ENCODE measurements at places on chromosomes 16 and 17.

- no peaks in the 10 kb centered on the region for H3K36me3 ChIP-seq
- no peaks in the 10 kb centered on the region for H3K4me1 ChIP-seq
- H3K27ac ChIP-seq = no peak overlapping the region
- DNase-seq = no peak
Measured at GRCh38 chr16:58293449-58293848, 1.4 kb downstream of the PRSS54 start.

GRCh38 chr17:13419676-13420075 is 182.1 kb downstream of the HS3ST3A1 start:
- no peak overlapping the region for H3K27ac ChIP-seq
- no peak for DNase-seq
- no peaks in the 10 kb centered on the region for H3K4me1 ChIP-seq
- H3K27me3 ChIP-seq = no peaks in the 10 kb centered on the region
- no peak overlapping the region for H3K4me3 ChIP-seq

DNA sequence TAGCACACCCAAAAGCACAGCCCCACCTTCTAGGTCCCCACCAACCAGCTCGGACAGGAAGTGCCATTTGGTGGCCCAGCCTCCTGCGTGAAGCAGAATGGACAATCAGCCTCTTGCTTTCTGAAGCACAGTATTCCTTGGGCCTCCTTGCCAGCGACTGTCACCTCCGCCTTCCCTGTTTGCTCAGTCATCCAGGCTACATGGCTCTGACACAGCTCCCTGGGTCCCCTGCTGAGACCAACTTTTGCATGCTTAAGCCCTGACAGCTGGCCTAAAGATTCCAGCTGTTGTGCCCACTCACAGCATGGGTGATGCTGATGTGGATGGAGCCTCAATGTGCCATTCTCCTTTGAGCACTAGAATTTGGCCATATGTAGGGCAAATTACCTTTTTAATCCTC is 4.5 kb upstream of the CACNG5 start:
- H3K27me3 ChIP-seq = peaks cover 55% of the 10 kb centered on the region
- H3K4me3 ChIP-seq = no peak overlapping the region
- DNase-seq = no peak
- no peak overlapping the region for H3K27ac ChIP-seq
- no peaks in the 10 kb centered on the region for H3K36me3 ChIP-seq
- H3K4me1 ChIP-seq = no peaks in the 10 kb centered on the region

- H3K36me3 ChIP-seq = no peaks in the 10 kb centered on the region
- H3K27me3 ChIP-seq = peaks cover 32% of the 10 kb centered on the region
- DNase-seq = no peak
Measured at GRCh38 chr17:55530064-55530463, 18.8 kb upstream of the SMIM36 start.

GRCh38 chr16:1960665-1961630 is 1.6 kb downstream of the NDUFB10 start:
- H3K4me1 ChIP-seq = peaks cover 50% of the 10 kb centered on the region
- H3K27ac ChIP-seq = peak overlapping the region; percentile 94
- peak; percentile 74 for DNase-seq

DNA sequence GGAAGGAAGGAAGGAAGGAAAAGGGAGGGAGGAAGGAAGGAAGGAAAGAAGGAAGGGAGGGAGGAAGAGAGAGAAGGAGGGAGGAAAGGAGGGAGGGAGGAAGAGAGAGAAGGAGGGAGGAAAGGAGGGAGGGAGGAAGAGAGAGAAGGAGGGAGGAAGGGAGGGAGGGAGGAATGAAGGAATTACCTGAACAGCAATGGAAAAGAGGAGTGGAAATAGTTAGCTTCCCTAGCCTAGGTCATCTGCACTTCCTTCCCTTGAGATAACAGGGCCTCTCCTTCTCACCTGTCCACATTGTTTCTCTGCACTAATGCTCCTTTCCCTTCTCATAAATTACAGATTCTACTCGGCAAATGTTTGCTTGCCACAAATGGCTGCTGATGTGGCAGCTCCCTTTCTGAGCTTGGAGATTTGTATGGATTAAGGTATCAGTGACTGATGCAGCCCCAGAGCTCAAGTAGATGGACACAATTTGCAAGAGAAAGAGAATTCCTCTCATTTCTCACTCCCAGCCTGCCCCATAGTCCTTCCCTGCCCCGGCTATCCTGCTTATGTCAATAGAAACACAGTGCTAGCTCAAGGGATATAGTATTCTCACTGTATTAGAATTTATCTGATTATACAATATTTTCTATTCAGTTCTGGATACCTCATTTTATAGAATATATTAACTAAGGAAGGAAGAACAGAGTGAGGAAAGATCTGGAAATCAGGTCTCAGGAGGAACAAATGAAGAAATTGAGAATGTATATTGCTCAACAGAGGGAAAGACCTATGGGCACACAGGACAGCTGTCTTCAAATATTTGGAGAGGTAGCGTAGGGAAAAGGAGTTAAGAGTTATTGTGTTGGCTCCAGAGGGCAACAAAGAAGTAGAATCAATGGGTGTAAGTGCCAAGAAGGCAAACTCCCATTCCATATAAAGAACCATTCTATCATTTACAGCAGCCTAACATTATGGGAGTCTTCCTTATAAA is 14.6 kb downstream of the HOXB1 start:
- no peak overlapping the region for H3K4me3 ChIP-seq
- H3K27me3 ChIP-seq = peaks cover 49% of the 10 kb centered on the region
- DNase-seq = no peak

- H3K27ac ChIP-seq = no peak overlapping the region
- DNase-seq = no peak
- H3K4me3 ChIP-seq = no peak overlapping the region
Measured at GRCh38 chr17:12673788-12674187, 8.1 kb downstream of the MYOCD start.

DNA sequence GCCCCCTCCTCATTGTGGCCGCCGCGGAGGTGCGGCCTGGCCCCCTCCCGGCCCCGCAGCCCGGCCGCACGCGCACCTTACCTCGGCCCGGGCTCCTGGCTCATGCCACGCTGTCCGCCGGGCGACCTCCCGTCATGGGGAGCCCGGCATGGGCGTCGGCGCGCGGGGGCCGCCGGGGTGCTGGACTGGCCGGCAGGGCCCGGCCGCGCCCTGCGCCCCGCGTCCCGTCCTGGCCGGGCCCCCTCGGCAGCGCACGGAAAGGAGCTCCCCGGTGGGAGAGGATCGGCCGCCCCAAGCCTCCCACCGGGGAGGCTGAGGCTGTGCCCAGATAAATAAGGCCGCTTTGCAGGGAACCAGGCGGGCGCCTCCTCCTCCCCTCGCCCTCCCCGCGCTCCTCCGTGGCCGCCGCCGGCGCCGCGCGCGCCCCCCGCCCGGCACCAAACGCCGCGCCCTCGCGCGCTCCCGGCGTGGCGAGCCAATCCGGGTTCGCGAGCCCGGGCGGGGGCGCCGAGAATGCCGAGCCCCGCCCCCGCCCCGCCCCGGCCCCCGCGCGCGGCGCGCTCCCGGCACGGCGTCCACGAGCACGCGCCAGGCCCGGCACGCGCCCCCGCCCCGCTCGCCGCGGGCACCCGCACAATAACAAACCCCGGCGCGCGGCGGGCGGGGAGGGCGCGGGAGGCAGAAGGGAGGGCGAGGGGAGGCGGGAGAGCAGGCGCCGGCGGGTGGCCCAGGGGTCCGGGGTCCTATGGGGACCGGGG is at the start of gene FBXL16:
TSS of gene FBXL16 (minus strand) at position 371 of the 758 bp plus-strand sequence. CDS start 8,396 bp downstream, outside the sequence.
- DNase-seq = no peak
- H3K27me3 ChIP-seq = peaks cover 68% of the 10 kb centered on the region
- no peaks in the 10 kb centered on the region for H3K36me3 ChIP-seq
- no peaks in the 10 kb centered on the region for H3K4me1 ChIP-seq
- no peak within 1 kb of the TSS for H3K4me3 ChIP-seq

DNA sequence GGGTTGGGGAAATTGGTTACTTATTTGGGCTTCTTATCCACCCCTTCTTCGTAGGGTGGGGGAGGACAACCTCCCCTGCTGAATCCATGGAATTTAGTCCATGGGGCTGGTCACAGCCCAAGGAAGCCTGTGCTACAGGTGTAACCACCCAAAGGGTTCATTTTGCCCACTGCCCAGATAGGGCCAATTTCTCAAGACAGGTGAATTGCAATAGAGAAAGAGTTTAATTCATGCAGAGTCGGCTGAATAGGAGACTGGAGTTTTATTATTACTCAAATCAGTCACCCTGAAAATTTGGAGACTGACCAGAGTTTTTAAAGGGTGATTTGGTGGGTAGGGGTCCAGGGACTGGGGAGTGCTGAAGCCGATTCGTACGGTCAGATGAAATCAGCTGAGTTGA is 101.5 kb upstream of the HS3ST2 start:
- no peak overlapping the region for H3K27ac ChIP-seq
- no peak for DNase-seq
- H3K4me1 ChIP-seq = no peaks in the 10 kb centered on the region

DNA sequence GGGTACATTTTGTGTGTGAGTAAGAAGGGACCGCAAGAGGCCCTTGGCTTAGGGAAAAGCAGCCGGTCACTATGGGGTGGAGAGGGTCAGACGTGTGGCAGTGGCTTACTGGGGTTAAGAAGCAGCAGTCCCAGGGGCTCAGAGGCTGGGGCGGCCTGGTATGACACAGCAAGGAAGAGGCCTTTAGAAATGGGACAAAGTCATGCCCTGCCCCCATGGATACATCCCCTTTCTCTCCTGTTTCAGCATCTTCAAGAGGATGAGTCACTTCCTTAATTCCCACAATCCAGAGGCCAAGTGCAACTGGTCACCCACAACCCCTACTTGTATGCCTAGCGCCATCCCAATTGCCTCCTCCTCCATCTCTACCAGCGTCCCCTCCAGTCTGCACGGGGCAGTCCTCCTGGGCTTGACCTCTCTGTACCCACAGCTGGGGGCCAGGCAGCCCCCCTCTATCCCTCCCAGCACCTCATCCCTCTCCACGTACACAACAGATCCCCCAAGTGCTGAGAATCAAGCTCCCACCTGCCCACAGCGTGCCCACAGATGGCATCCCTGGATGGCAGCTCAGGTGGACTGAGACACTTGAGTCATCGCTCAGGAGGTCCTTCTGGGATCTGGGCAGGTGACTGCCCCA is 6.9 kb upstream of the EFTUD2 start:
- peaks cover 15% of the 10 kb centered on the region for H3K27me3 ChIP-seq
- no peaks in the 10 kb centered on the region for H3K36me3 ChIP-seq
- H3K27ac ChIP-seq = no peak overlapping the region
- DNase-seq = no peak

- no peak overlapping the region for H3K27ac ChIP-seq
- H3K4me1 ChIP-seq = no peaks in the 10 kb centered on the region
- no peak overlapping the region for H3K4me3 ChIP-seq
- peaks cover 32% of the 10 kb centered on the region for H3K36me3 ChIP-seq
Measured at GRCh38 chr16:85663891-85664321, 24.8 kb downstream of the GINS2 start.

- peaks cover 46% of the 10 kb centered on the region for H3K27me3 ChIP-seq
- no peak for DNase-seq
- peaks cover 3% of the 10 kb centered on the region for H3K4me1 ChIP-seq
- no peak overlapping the region for H3K27ac ChIP-seq
Measured at GRCh38 chr17:6067060-6067459, 3.1 kb upstream of the WSCD1 start.

DNA sequence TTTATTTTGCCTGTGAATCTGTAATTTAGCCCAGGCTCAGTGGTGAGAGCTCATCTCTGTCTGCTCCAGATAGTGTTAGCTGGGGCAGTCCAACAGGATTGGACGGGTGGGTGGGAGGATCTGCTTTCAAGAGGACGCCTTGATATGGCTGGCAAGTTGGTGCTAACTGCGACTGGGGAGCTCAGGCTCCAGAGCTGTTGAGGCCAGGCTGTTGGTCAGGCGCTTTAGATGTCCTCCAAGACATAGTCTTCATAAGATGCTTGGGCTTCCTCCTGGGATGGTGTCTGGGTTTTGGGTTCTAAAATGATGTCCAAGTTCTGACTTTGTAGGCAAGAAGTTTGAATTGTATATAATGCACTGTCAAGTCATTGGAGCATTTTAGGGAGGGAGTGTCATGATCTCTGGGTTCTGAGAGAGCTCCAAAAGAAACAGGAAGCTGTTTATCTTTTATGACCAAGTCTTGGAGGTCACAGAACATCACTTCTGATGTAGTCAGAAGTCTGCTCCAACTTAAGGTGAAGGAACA is 12.8 kb upstream of the PCTP start:
- peaks cover 13% of the 10 kb centered on the region for H3K4me1 ChIP-seq
- H3K36me3 ChIP-seq = no peaks in the 10 kb centered on the region
- DNase-seq = no peak
- no peak overlapping the region for H3K4me3 ChIP-seq

- H3K4me3 ChIP-seq = peak overlapping the region; percentile 97
- peaks cover 25% of the 10 kb centered on the region for H3K36me3 ChIP-seq
Measured at GRCh38 chr17:39981766-39982375, 1.3 kb downstream of the PSMD3 start.

DNA sequence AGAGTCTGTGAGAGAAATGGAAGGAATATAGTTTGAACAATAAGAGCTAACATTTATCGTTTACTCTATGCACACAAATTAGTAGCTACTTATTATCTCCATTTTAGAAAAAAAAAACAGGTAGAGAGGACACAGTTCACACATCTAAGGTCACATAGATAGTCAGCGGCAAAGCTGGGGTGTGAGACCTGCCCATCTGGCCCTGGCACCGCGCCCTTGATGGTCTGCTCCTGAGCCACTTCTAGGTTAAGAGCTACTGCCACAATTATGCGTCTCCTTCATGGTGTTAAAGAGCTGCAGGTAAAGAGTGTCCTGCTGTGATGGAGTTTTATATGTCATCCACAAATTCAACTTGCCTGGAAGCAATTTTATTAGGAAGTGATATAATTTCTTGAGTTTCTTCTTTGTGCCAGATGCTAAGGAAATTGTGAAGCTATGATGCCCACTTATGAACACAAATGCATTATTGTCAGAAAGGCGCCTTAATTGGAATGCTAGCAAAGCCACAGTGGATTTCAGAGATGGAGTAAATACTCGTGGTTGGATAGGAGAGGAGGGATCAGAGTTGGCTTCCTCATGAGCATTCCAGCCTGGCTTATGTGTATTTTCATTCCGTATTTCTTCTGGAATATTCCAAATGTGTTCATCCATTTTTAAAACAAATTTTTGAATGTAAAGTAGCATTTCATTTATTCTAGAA is 21.3 kb upstream of the MFSD6L start:
- H3K4me3 ChIP-seq = no peak overlapping the region
- H3K27ac ChIP-seq = no peak overlapping the region
- H3K4me1 ChIP-seq = no peaks in the 10 kb centered on the region
- H3K36me3 ChIP-seq = no peaks in the 10 kb centered on the region

DNA sequence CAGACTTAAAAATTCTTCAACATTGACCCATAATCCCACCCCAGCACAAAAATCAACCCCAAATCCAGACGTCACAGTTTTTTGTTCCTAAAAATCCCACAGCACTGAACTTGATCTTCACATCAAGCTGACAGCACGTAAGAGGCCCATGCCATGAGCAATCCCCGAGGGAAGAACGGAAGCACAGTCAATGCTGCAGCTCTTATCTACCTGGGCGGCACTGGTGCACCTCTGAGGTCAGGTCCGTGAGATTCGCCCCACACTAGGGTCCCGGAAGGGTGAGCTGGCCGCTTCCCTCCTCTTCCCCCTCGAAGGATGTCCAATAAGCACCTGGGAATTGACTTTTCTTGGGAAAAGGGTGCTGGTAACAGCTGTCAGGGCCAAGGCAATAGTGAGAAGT is 11.3 kb upstream of the ITGAE start:
- DNase-seq = no peak
- H3K4me3 ChIP-seq = no peak overlapping the region
- peaks cover 4% of the 10 kb centered on the region for H3K4me1 ChIP-seq
- peaks cover 44% of the 10 kb centered on the region for H3K36me3 ChIP-seq
- no peaks in the 10 kb centered on the region for H3K27me3 ChIP-seq

All from activated CD8-positive, alpha-beta memory T cell treated with anti-CD3 and anti-CD28 coated beads, Interleukin-2, amount 10 ng/mL, durations not matched to agents 7 days and 5 days (primary cell).